ENCODE measurements at places on chromosomes 7 and 10. TPM values are rescaled to one million over a fixed set of nuclear protein-coding genes. Genes with fewer than 3 reads are reported as not detected.

Gene CCT6A
- 99.3 TPM for total RNA-seq

Gene PON3
- total RNA-seq: 1.9 TPM

Gene PDIA4
- 127 TPM for total RNA-seq

Gene PCLO
- 7.2 TPM for total RNA-seq

Gene ECHS1
- total RNA-seq: 65.7 TPM

Gene GIMAP1
- total RNA-seq: 2.6 TPM

Gene GPR158
- 0.18 TPM for total RNA-seq

Gene PTCD1
- 14.2 TPM for total RNA-seq

Gene OR6V1
- not detected for total RNA-seq

Gene PCGF6
- 8.6 TPM for total RNA-seq

Gene MKI67
- total RNA-seq: 17.6 TPM

Gene CASP7
- 19.2 TPM for total RNA-seq

Gene CFAP70
- 5.7 TPM for total RNA-seq

Gene CLRN3
- 6.5 TPM for total RNA-seq

Gene CHRM2
- total RNA-seq: 4.8 TPM

Gene EBF3
- 12.2 TPM for total RNA-seq

Gene DKK1
- total RNA-seq: 9.6 TPM

Gene AGR2
- 26.9 TPM for total RNA-seq

Gene ZNF117
- total RNA-seq: 18.5 TPM

Gene ELN
- total RNA-seq: 108 TPM

Gene GFRA1
- total RNA-seq: 43.8 TPM

Gene RBP4
- total RNA-seq: 4.0 TPM

Gene TMEM72
- total RNA-seq: 87.1 TPM

Gene CHST15
- 30.2 TPM for total RNA-seq

Gene SDK1
- total RNA-seq: 17.6 TPM

Gene RELN
- total RNA-seq: 9.8 TPM

All from metanephros (tissue), 2 donors.